ENCODE measurements at places on chromosomes 6 and 20. TPM values are rescaled to one million over a fixed set of nuclear protein-coding genes. Genes with fewer than 3 reads are reported as not detected.

COL19A1 gene
- total RNA-seq: not detected

CD109 gene
- total RNA-seq: 77.2 TPM

ESR1 gene
- under 0.01 TPM for total RNA-seq

ACAT2 gene
- 38.3 TPM for total RNA-seq

HLA-DQB1 gene
- total RNA-seq: not detected

RUNX2 gene
- total RNA-seq: under 0.01 TPM

OR11A1 gene
- not detected for total RNA-seq

TNF gene
- not detected for total RNA-seq

HLA-DQA1 gene
- not detected for total RNA-seq

KCNK17 gene
- total RNA-seq: not detected

ANGPT4 gene
- total RNA-seq: not detected

MICB gene
- 24.3 TPM for total RNA-seq

SPINT3 gene
- total RNA-seq: not detected

SLC17A3 gene
- not detected for total RNA-seq

CST7 gene
- total RNA-seq: not detected

CGA gene
- total RNA-seq: not detected

RGS17 gene
- 3.4 TPM for total RNA-seq

C20orf204 gene
- total RNA-seq: 3.9 TPM

BIRC7 gene
- total RNA-seq: not detected

OR2J3 gene
- under 0.01 TPM for total RNA-seq

SLC52A3 gene
- under 0.01 TPM for total RNA-seq

RRAGD gene
- 0.76 TPM for total RNA-seq

RIN2 gene
- 111 TPM for total RNA-seq

SNRPB gene
- 259 TPM for total RNA-seq

DEF6 gene
- 0.98 TPM for total RNA-seq

TSBP1 gene
- not detected for total RNA-seq

LSM2 gene
- total RNA-seq: 45.1 TPM

EEF1E1 gene
- total RNA-seq: 34.0 TPM

ADGB gene
- not detected for total RNA-seq

SLC12A5 gene
- 1.6 TPM for total RNA-seq

PDE10A gene
- total RNA-seq: 14.0 TPM

SNRPB2 gene
- total RNA-seq: 76.5 TPM

PPP1R16B gene
- 210 TPM for total RNA-seq

IP6K3 gene
- total RNA-seq: not detected

C6orf47 gene
- 21.4 TPM for total RNA-seq

SLC35A1 gene
- 13.4 TPM for total RNA-seq

VGLL2 gene
- total RNA-seq: not detected

C6orf58 gene
- 0.38 TPM for total RNA-seq

SOX4 gene
- 97.6 TPM for total RNA-seq

TNNC2 gene
- 0.33 TPM for total RNA-seq

EDN1 gene
- total RNA-seq: 379 TPM

SLC16A10 gene
- total RNA-seq: not detected

PSORS1C2 gene
- not detected for total RNA-seq

UNC5CL gene
- total RNA-seq: not detected

PRSS35 gene
- not detected for total RNA-seq

WFDC2 gene
- total RNA-seq: not detected

PROKR2 gene
- not detected for total RNA-seq

FAM229B gene
- 5.9 TPM for total RNA-seq

ETV7 gene
- total RNA-seq: 0.33 TPM

ENPP5 gene
- total RNA-seq: not detected

LRFN2 gene
- not detected for total RNA-seq
